ENCODE measurements at places on chromosomes 13 and 19.

GRCh38 chr13:51271528-51272085, 49.4 kb downstream of the FAM124A start:
- DNase-seq: no peak

DNA sequence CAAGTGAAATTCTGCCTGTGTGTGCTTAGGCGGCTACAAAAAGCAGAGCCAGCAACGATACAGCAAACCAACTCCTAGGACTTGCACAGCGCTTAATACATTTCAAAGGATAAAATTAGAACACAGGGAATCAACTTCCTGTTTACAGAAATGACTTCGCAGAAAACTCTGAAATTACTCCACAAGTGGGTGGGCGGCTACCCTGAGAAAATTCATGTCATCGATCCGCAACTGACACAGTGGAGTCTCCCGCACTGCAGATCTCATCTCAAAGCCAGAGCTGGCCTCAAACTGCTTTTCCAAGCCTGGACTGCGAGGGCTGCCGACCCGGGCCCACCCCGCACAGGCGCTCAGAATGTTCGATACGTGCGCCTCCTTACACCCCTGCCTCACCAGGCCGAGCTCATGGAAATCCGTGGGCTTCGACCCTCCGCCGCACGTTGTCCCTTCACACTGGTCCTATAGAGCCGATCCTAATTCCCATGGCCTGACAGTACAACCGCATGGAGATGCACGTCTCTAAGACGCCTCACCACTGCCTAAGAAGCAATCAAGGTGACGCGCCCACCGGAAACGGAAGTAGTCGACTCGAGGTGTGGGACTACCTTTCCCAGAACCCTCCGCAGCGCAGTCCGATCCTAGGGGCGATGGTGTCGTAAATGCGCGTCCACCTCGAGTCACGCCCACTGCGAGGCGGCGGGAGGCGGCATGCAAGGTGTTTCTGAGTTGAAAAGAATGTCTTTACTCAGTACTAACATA, at the start of gene ZNF229:
Gene ZNF229 (minus strand): TSS at position 557 of the 759 bp plus-strand sequence. CDS start 5,625 bp downstream, outside the sequence.
- peak; percentile 94 for DNase-seq

DNA sequence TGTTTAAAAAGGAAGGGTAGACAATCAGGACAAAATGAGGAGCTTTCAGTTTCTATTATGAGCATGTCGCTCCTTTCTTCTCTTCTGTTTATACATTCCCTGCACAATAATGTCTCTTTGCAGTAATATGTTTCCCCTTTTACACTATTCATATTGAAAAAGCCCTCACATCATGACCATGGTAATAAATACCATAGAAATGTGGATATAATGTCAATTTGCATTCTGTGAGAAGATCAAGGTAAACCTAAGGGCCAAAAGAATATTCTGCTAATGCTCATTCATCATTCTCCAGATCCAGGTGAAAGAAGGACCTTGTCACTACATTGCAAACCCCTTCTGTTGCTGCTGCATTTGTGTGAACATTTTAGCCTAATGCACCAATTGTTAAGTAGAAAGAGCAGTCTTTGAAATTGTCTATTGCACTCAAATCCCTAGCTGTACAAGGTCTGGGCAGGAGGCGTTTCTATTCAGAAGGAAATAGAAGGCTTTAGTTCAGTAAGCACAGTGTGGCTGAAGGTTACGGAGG, 117.6 kb upstream of the SOX21 start:
- no peak for DNase-seq

- no peak for DNase-seq
Measured at GRCh38 chr13:30186634-30187415, 120.5 kb downstream of the KATNAL1 start.

DNA sequence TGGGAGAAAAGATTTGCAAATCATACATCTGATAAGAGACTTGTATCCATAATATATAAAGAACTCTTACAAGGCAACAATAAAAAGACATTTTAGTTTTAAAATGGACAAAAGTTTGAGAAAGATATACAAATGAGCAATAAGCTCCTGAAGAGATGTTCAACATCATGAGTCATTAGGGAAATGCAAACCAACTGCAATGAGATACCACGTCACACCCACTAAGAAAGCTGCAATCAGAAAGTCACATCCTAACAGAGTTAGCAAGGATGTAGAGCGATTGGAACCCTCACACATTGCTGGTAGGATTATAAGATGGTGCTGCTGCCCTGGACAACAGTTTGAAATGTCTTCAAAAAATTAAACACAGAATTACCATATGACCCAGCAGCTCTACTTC, 50.3 kb downstream of the GSX1 start:
- no peak for DNase-seq

GRCh38 chr19:5452594-5453565, 2.3 kb upstream of the ZNRF4 start:
- peak; percentile 26 for DNase-seq

DNA sequence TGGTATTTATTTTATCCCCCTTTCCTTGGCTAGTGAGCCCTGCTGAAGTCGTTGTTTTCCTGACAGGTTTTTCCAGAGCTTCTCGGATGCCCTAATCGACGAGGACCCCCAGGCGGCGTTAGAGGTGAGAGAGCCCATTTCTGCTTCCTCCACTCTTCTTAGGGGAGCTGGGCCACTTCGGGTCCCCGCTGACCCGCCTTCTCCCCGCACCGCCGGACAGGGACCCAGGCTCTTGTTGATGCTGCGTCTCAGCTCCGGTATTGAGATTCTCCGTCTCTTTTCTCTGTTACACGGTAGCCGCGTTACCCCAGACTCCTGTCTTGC, 306 bp downstream of the SUGT1 start:
- no peak for DNase-seq

DNA sequence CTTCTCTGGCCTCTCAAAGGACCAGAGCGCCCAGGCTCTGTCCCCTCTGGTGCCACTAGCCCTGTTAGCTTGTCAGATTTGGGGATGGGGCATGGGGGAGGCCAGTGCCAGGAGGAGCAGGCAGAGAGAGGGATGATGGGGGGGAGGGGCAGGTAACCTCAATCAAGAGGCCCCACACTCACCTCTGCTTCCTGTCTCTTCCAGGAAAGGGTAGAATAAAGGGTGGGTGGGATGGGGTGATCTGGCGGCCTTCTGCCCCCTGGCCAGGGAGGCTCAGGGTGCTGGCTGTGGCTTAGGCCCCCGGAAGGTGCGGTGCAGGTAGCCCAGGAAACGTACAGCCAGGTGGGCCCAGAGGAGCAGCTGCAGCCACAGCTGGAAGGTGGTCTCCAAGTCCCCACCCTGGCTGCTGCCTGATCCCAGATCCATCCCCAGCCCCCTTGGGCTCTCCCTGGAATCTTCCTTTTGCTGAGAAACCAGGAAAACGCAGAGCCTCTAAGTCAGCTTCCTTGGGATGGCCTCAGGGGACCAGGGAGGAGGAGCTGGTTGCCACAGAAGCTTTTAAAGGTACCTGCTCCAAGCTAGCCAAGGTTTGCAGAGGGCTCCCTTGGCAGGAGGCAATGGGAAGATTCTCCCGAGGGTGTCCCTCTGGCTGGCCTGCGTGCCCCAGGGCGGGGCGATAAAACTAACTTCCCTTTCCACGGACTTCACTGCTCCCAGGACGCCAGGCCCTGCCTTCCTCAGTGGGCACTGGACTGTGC, 5.3 kb downstream of the PRKACA start:
- no peak for DNase-seq

DNA sequence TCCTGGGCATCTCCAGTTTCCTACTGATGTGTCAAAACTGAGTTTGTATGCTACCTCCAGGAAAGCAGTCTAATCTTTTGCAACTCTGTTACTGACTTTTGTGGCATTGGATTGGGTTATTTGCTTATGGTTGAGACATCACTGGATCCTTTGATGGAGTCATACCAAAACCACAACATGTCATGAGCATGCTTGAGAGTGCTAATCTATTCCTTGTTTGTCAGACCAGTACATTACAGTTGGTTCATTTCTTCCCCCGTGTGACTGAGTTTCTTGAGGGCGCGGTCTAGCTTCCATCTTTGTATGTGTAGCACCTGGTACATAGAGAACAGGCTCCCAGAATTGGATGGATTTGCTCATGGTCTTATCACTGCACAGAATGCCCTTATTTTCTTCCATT, 43.2 kb downstream of the SUGT1 start:
- DNase-seq: peak; percentile 27

GRCh38 chr13:97112446-97113152, 109.5 kb upstream of the MBNL2 start:
- peak; percentile 44 for DNase-seq

GRCh38 chr13:21522847-21523246, 63.7 kb upstream of the ZDHHC20 start:
- DNase-seq: no peak

GRCh38 chr19:50861496-50862286, 7.0 kb downstream of the KLK3 start:
- DNase-seq: no peak

- no peak for DNase-seq
Measured at GRCh38 chr13:46968450-46968849, 71.6 kb upstream of the HTR2A start.

- DNase-seq: no peak
Measured at GRCh38 chr19:40502647-40503319, 36.0 kb downstream of the SPTBN4 start.

DNA sequence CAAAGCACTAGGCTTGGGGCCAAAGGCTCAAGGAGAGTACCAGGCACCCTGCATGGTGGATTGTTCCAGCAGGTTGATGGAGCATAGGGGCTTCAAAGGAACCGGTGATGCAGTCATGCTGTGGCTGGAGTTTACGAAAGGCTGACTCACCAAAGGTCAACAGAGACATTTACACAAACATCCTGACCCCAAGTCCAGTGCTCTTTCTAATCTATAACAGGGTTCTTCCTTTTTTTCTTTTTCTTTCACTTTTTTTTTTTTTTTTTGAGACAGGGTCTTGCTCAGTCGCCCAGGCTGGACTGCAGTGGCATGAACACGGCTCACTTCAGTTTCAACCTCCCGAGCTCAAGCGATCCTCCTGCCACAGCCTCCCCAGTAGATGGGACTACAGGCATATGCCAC, 35.6 kb upstream of the TPTE2 start:
- no peak for DNase-seq

DNA sequence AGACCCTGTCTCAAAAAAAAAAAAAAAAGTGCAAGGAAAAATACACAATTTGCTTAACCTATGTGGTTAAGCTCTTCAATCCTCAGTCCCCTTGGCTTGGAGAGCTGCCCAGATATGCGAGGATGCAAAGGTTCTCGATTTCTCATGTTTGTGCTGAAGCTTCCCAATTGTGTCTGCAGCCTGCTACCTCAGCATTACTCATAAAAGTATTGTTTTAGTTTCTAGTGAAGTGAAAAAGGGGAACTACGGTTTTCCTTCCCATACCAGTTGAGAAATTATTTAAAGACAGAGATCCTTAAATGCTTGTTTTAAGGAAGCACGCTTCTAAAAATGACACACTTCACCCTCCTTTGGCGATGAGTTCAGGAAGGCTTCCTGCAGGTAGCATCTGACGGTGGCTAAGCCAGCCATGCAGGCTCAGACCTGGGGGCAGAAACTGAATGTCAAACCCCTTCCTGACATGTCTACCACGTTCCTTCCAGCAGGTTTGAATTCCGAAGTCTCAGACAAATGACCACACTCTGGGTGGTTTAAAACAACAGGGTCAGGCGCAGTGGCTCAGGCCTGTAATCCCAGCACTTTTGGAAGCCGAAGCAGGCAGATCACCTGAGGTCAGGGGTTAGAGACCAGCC, 47.9 kb downstream of the RUBCNL start:
- peak; percentile 90 for DNase-seq

DNA sequence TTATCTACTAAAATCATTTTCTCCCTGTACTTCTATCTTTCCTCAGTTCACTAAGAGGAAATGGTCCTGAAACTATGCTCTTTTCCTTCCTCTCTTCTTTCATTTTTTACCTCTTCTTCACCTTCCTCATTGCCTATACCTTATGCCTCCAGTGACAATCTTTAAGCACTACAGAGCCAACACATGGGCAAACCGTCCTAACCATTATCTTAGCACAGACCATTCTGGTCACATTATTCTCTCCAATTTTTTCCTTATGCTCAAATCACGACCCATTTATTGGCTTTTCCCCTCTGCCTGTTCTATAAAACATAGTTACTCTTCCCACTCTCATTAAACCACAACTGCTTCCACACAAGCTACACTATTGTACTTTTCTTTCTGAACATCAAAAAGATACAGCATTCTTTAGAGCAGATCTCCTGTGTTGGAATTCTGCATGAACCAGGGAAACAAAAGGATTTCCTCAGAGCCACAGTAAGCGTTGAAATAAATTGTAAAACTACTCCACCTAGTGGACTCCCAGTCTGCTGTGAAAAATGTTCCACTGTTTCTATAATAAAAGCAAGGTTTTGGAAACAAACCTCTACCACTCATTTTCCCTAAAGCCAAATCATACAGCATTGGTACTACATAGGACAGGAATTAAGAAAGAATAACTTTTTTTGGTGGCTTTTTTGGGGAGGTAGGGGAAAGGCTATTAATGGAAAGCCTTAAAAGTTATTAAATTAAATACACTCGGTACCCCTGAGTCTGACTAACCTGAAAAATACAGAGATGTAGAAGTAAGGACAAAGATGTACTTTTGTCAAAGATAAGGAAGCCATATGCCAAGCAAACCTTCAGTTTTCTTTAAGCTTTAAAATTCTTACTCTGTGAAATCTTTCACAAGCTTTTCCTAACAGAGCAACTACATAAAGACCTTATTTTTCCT, 19.5 kb downstream of the NUFIP1 start:
- peak; percentile 52 for DNase-seq

DNA sequence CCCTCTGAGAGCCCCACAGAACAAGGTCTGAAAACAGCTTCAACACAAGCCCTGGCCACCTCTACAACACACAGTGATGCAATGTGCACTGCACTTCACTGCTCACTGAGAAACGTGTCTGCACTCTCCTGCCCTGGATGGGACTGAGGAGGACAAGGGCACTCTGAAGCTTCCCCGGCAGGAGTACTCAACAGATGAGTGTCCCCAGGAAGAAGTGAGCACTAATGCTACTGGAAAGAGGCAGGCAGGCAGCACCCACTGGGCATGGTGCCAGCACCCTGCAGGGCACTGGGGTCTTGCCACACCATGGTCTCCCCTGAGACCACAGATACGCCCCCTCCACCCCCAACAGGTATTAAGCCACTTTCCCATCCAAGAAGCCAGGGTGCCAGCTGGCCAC, 17.7 kb upstream of the SLC35E1 start:
- no peak for DNase-seq

Data from brain microvascular endothelial cell (primary cell).